ENCODE measurements at places on chromosomes 6 and 20.

DNA sequence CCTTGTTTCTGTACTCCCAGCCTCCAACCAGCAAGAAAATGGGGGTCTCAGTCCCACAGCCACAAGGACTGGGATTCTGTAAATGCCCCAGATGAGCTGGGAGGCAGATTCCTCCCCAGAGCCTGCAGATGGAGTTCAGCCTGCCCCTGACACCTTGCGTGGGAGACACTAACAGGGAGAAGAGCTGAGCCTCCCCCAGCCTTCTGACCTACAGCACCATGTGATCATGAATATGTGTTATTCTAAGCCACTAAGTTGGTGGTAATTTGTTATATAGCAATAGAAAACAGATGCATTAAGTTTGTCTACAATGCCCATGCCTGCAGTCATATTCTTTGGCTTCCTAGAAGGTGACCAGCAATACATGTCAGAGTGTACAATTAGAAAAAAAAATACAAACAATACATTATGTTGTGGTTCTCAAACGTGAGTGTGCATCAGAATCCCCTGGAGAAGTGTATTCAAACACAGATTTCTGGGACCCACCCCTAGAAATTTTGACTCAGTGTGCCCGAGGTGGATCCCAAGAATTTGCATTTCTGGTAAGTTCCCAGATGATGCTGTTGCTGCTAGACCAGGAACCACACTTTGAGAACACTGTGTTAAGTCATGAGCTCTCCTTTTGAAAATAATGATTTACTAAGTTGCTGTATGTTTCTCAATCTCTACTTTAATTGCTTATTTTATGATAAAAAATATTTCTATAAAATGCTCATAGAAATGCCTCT is 39.9 kb downstream of the SLC22A3 start:
- no peak for DNase-seq

DNA sequence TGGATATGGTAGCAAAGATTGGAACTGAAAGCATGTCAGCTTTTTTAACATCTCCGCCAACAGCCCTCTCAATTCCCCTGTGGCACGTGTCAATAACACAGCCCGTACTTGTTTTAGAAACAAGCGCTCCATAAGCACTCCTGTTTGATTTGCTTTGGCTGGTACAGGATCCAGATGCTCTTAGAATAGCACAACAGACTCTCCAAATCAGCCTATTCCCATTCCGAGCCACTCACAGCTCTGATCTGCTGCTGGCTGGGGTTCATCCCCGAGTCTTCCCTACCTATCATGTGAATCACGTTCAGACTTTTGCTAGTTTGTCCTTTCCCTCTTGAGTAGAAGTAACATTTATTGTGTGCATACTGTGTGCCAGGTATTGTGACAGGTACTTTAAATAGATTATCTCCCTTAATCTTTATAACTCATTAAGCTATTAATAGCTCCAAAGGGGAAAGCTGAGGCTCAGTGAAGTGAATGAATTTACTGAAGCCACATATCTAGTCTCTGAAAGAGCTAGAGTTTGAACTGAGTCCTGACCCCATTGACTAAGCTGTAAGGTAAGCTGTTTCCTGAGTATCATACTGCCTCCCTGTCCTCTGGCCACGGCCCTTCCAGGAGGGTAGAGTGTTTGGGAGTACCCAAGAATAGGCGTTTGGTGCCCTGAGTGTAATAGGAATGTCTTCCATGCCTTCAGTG is 46.7 kb downstream of the RALY start:
- no peak for DNase-seq

DNA sequence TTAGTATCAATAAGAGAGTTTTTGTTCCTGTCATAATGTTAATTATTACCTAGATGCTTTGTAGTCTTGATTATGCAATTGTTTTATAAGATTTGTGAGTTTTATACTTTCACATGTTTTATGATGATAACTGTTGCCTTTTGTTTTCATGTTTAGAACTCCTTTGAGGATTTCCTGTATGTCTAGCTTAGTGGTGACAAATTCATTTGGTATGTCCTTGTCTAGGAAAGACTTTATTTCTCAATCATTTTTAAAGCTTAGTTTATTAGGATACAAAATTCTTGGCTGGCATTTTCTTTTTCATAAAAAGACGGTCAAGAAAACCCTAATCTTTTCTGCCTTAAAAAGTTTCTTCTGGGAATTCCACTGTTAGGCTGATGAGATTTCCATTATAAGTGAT is 849.9 kb upstream of the EYS start:
- no peak for DNase-seq

- no peak for DNase-seq
These were observed 1278.4 kb upstream of the GJE1 start for GRCh38 chr6:140854318-140854717.

- no peak for DNase-seq
These were observed 43.4 kb upstream of the RNF144B start for GRCh38 chr6:18343741-18344140.

DNA sequence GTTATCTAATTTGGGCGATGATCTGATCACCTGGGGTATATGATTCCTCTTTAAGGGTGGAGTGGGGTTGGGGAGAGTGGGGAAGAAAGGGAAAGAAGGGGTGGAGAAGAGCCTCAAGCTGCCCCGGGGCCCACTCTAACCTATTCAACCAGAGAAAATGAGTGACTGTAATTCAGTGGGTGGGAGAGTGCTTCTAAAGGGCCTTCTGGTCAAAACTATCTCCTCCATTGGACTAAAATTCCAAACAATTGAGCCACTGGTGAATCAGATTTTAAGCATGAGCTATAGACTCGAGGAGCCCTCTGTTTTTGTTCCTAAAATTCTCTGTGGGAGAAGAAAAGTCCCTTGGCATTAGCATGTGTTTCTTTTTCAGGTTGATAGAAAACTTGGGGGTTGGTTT is 296.8 kb downstream of the CLIC5 start:
- no peak for DNase-seq

GRCh38 chr6:81130969-81131368 is 621.5 kb downstream of the TENT5A start:
- no peak for DNase-seq

GRCh38 chr6:33692078-33692759 is 19.3 kb downstream of the UQCC2 start:
- DNase-seq: no peak

GRCh38 chr6:14929291-14929690 is 316.6 kb upstream of the JARID2 start:
- no peak for DNase-seq

- DNase-seq: no peak
These were observed 6.1 kb downstream of the UBE2J1 start for GRCh38 chr6:89346433-89346832.

GRCh38 chr6:135358985-135359384 is 138.6 kb downstream of the AHI1 start:
- no peak for DNase-seq

GRCh38 chr6:170152124-170152926 is 138.6 kb downstream of the DLL1 start:
- DNase-seq: peak; percentile 46

DNA sequence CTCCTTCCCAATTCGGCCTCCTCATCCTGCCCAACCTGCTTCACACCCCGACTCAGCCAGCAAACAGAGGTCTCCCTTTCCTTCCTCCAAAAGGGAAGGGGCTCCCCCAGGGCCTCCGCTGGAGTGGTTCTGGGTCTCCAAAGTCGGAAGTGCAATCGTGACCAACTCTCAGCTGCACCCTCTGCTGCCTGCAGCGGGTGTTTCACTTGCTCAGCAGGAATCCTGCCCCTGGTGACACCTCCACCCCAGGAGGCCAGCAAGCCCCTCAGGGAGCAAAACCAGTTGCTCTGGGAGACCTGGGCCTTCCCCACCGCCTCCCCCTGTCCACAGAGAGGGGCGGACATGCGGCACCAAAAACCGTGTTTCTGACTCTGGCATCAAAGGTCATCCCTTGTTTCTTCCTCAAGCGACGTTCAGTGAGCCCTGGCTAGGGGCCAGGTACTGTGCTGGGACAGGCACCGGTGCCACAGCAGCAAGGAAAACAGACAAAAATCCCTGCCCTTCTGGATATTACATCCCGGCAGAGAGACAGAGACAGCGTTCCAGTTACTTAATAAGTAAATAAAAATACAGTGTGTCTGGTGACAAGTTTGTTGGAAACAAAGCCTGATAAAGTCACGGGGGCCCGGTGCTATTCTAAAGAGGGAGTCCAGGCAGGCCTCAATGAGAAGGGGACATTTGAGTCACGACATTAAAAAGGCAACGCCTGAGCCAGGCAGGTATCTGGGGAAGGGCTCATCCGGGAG is 219.0 kb downstream of the BMP7 start:
- DNase-seq: peak; percentile 58

- DNase-seq: no peak
These were observed 273.4 kb downstream of the TSHZ2 start for GRCh38 chr20:53245574-53245973.

- no peak for DNase-seq
These were observed 731.4 kb upstream of the CITED2 start for GRCh38 chr6:140105857-140106256.

- no peak for DNase-seq
These were observed 11.9 kb downstream of the TEAD3 start for GRCh38 chr6:35484921-35485392.

DNA sequence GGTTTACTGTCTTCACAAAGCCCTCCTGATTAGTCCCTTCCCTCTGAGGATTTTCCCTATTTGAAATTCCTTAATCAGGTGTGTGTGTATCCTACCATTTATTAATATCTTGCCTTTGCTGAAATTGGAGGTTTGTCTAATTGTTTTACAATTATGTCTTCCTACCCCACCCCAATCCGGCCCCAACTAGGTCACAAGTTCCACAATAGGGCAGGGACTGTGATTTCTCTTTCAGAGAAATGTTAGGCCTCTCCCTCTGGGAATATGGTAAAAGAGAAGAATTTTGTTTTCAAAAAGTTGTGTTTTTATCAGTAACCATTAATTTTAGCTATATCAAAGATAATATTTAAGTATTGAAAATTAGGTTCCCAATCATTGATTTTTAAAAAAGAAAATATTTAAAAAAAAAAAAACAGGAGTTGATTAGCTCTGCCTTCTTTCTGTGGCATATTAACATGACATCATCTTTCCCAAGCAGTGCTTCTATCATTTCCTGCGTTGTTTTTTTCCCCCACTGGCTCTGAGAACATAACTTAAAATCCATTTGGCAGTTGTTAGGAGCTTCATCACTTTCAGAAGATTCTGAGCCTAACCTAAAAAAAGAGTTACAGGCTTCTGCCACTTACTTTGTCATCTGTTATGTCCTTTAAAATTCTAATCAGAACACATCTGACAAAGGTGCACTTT is 36.1 kb downstream of the BLOC1S5 start:
- DNase-seq: no peak

DNA sequence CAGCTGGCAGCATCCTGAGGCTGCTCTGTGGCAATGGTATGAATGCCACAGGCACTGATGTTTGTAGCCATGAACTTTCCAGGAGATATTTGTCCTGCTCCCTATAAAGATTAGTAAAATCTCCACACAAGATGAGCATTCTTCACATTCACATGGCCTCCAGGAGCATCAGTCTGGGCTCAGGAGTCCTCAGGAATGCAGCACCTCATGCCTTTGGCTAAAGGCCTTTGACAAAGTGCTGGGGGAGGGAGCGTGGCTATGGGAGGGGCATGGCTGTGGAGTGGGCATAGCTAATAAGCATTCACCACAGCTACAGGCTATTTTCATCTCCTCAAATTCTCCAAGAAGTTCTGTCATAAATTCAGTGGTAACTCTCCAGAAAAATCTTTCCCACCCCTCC is 90.5 kb upstream of the LY86 start:
- DNase-seq: no peak

DNA sequence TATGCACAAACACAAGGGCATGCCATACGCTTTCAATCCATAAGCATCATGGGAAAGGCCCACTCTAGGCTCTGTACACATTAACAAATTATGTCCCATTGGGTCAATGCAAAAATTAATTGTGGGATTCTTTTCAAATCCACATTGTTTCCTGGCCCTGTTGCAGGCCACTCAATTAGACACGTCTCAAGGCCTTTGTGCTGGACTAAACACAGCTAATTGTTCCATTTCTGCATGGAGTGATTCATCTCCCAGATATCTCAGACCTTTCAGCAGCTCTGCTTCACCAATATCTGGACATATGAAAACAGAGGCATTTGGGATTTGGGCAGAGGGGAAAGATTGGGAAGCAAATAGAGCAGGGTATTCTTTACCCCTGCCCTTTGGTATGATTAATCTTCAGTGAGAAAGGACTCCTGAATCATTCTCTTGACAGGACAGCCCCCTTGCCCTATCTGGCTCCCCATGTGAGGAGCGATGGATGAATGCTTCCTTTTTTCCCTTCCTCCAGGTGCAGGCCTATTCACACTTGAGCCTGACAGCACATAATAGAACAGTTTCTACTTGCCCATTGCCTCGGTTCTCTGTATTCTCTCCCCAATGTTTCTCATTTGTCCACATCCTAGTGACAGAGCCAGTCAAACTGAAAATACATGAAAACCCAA is 547.6 kb downstream of the HAO1 start:
- DNase-seq: no peak

DNA sequence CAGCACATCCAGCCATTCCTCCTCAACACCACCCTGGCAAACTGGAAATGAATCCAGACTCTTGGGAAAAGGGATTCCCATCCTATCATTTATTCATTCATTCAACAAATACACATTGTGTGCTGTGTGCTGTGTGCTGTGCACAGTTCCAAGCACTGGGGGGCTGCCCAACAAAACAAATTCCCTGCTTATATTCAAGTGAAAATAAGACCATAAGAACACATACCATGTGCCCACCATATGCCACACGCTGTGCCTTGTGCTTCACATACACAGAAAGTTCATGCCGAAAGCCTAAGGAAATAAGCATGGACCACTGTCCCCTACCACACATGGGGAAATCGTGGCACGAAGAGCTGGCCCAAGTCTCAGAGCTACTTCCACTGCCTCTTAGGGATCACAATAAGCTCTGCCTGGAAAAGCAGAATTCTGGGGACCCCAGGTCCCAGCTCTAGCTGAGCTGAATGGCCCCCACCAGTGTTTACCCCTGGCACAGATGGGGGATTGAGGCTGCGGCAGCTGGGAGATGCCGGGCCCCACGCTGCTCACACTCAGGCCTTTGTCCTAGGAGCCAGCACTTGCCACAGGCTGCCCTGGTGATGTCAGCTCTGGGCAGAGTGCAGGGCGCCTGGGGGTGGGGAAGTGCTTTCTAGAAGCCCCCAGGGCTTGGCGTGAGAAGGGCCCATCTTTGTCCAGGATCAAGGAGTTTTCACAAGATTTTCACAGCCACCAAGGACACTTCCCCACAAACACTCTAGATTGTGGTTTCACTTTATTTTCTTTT is 99.6 kb downstream of the PREX1 start:
- DNase-seq: no peak

DNA sequence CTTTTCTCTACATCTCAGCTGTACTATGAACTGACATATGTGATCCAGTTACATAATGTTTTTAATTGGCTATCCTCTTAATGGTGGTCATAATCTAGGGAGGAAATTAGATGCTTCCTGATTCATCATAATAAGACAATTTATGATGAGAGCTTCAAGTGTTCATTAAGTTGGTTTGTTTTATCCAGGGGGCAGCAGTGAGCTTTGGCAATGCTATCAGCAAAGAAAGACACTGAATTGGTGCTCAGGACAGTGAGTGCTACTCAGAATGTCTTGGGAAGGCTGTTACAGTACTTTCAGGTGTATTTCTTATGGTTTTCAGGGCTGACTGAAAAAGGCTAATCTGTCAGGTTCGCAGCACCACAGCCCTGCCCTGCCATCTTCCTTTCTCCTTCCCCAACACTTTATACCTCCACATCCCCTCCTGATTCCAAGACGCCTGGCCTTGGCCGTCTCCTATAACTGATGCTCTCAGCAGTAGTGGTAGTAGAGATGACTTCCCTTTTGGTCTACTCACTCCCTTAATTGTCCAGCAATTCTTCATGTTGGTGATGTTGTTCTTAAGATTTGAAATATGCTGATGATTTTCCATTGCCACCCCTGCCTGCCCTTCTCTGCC is 67.0 kb upstream of the TNFAIP3 start:
- DNase-seq: peak; percentile 23
